Vein endothelial cell (primary cell): ENCODE measurements at places on chromosomes 1 and 21. TPM values are rescaled to one million over a fixed set of nuclear protein-coding genes. Genes with fewer than 3 reads are reported as not detected.

CLDN17 gene
- total RNA-seq: not detected in 2 replicates

SELE gene
- 16.0 and 55.6 TPM in 2 replicates for total RNA-seq

PRR9 gene
- not detected in 2 replicates for total RNA-seq

PCP4L1 gene
- not detected in 2 replicates for total RNA-seq

PGBD2 gene
- total RNA-seq: 4.6 and 6.2 TPM in 2 replicates

PSMG1 gene
- 41.8 and 69.9 TPM in 2 replicates for total RNA-seq

TAS1R1 gene
- total RNA-seq: not detected in 2 replicates

TSPAN2 gene
- 1.5 and 4.2 TPM in 2 replicates for total RNA-seq

LAD1 gene
- total RNA-seq: not detected in 2 replicates

FCRL4 gene
- under 0.01 TPM in 1 of 2 replicates, not detected in the other for total RNA-seq

FAM76A gene
- total RNA-seq: 6.9 and 11.8 TPM in 2 replicates

ASCL5 gene
- not detected in 2 replicates for total RNA-seq

SPRR2B gene
- total RNA-seq: not detected in 2 replicates

DCST1 gene
- total RNA-seq: not detected in 2 replicates

HRNR gene
- total RNA-seq: not detected in 2 replicates

NBPF4 gene
- total RNA-seq: not detected in 2 replicates

LELP1 gene
- not detected in 2 replicates for total RNA-seq

RBBP4 gene
- total RNA-seq: 131 and 166 TPM in 2 replicates

KRTAP19-1 gene
- total RNA-seq: not detected in 2 replicates

GJA5 gene
- 2.0 and 8.8 TPM in 2 replicates for total RNA-seq

AMY2A gene
- not detected in 2 replicates for total RNA-seq

HMGCS2 gene
- not detected in 2 replicates for total RNA-seq

LINGO4 gene
- not detected in 2 replicates for total RNA-seq

TCHHL1 gene
- total RNA-seq: not detected in 2 replicates

SYT14 gene
- under 0.01 and 0.48 TPM in 2 replicates for total RNA-seq

PGLYRP3 gene
- not detected in 2 replicates for total RNA-seq

FMO5 gene
- 0.98 and 1.4 TPM in 2 replicates for total RNA-seq

MSH4 gene
- total RNA-seq: 0.10 and 0.33 TPM in 2 replicates

HPCA gene
- not detected in 2 replicates for total RNA-seq

CHRM3 gene
- 1.1 and 2.0 TPM in 2 replicates for total RNA-seq

GPR37L1 gene
- not detected in 2 replicates for total RNA-seq
